ENCODE measurements at places on chromosomes 4 and X.

- no peak for DNase-seq
Observed at GRCh38 chrX:75303795-75304194, 29.9 kb downstream of the UPRT start.

DNA sequence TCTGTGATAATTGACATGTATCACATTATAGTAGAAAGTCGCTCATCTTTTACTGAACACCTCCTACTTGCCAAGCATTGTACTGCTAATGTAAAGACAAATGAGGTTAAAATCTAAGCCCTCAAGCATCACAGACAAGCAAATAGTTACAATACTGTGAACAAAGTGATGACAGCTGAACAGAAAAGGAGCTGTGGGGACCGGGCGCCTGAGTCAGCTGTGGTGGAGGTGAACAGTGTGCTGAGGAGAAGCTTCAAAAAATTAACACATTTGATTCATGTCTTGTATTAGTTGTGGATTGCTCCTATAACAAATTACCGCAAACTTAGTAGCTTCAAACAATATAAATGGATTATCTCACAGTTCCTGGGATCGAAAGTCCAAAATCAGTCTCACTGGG, 124.3 kb downstream of the MAPK10 start:
- no peak for DNase-seq

DNA sequence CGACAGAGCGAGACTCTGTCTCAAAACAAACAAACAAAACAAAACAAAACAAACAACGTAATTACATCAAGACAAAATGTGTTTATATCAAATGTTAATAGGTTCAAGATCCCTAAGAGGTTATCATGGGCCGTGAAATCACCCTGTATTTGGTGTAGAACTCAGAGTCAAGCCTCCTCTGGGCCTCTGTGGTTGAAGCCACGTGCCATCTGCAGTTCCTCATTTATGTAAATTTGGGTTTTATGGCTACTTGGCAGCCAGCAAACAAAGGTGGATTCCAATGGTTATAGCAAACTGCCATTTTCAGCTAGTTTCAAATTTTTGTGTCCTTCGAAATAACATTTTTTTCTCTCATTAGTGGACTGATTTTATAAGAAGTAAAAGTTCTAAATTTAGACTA, 16.4 kb downstream of the NSDHL start:
- peak; percentile 63 for DNase-seq

DNA sequence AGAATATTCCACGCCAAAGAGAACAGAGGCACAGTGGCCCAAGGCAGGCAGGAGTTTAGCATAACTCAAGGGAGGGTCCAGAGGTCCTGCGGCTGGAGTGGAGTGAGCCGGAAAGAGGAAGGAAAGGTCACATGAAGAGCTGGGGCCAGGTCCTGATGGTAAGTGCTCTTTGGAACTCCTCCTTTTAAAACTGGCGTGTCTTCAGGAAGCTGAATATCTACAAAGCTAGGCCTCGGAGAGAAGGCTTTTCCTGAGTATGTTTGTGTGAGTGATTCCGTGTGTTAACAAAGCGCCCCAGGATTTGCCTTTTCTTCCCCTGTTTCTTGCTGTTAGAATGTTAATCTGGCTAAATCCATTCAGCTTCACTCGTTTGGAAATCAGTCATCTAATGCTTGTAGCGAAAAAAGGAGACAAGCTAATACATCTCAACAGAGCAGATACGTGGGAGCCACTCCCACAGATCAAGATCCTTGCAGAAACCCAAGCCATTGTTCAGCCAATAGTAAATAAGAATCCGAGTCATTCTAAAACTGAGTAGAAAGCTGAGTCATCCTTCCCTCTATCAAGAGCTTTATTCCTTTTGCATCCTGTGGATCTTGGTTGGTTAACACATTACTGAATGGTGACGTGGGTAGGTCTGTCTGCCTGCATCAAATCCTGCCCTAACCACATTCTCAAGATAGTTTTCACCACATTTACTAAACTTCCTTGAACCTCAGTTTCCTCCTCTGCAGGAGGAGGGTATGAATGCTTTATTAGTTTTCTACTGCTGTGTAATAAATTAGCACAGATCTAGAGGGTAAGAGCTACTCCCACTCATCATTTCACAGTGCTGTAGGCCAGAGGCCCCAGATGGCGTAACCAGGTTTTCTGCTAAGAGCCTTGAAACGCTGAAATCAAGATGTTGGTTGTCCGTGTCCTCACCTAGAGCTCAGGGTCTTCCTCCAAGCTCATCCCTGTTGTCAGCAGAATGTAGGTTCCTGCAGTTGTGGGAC, 43.2 kb upstream of the RBM47 start:
- DNase-seq, result no peak

GRCh38 chrX:100615005-100615404, 21.6 kb downstream of the TSPAN6 start:
- no peak for DNase-seq

- no peak for DNase-seq
Observed at GRCh38 chr4:176902710-176903323, 110.1 kb upstream of the VEGFC start.

DNA sequence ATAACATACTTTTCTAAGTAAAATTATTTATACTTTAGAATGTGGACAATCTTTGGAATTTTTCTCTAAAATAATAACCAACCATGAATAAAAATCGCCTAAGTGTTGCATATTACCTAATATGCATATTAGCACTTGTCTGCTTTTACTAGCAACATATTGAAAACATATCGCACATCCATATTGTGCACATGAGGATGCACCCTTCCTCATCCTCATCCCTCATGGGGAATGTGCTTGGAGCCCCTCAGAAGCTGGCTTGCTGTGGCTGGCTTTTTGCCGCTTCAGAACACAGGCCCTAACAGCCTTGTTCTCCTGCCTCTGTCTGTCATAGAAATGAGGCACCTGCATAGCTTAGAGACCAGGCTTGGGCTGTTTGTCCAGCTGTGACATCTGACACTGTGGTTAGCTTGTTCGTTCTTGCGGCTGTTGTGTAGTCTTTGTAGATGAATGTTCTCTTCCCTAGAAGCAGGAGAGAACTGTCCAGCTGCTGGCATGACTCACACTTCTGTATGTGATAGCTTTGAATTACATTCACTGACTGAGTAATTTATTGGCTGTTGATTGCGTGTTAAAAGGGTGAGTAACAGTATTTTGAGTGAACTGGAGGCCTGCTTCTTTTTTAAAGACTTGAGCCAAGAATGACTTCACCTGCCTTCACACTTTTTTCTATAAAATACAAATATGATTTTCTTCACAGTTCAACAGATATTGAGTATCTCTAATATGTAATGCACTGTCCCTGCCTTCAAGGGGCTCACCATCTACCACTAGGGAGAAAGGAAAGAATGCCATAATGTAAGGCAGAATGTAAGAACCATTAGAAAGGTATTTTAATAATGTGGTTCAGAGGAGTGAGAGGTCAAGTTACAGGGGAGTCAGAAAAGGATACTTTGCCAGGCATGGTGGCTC, 81.9 kb downstream of the HMGB2 start:
- DNase-seq, result peak; percentile 48

- DNase-seq, result no peak
Observed at GRCh38 chr4:7307394-7308099, 115.2 kb downstream of the SORCS2 start.

DNA sequence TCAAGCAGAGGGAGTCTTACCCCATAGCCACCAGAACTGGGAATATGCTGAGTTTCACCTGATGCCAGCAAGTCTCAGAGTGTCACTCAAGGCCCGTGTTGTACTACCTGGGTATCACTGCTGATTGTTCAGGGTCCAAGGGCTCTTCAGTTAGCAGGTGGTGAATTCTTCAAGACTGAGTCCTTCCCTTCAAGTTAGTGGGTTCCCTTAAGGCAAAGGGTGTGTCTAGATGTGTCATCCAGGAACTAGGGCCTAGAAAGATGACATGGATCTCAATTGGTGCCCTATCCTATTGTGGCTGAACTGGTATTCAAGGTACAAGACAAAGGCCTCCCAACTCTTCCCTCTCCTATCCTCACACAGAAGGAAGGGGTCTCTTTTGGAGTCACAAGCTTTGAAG, 159.9 kb upstream of the DIPK2B start:
- no peak for DNase-seq

DNA sequence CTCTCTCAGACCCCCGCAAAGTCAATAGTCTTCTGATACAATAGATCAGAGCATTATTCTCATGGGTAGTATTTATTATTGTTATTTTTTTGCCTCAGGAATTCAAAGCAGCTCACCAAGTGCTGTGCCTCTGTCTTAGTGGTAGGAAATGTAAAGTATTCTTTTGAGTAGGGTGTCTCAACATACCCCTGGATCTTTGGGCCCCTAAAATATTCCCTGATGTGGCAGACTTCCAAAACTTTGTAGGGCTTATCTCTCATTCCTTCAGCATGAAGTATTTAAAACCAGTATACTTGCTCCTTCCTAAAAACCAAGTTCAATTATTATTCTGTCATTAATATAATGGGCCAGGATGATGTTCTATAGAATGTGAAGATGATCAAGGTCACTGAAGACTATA, 115.3 kb upstream of the ZNF827 start:
- no peak for DNase-seq

DNA sequence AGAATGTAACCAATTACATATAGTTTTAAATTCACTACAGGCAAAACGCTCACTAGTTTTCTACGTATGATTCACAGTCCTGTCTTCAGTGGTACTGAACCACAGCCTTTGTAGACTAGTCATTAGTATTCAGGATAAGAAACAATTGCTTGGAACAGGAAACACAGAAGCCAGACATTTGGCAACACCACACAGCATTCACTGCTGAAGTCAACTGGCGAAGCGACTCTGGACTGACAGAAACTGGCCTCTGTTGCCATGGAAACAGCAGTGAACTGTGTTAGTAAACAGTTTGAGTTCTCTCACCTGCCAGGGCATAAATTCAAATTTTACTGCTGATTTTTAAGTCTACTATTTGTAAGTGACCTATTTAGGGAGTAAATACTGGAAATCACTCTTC, 57.6 kb downstream of the MAPK10 start:
- DNase-seq, result no peak

GRCh38 chr4:73912191-73912590, 43.0 kb downstream of the CXCL1 start:
- no peak for DNase-seq

GRCh38 chr4:151703401-151703800, 57.4 kb downstream of the GATB start:
- no peak for DNase-seq

DNA sequence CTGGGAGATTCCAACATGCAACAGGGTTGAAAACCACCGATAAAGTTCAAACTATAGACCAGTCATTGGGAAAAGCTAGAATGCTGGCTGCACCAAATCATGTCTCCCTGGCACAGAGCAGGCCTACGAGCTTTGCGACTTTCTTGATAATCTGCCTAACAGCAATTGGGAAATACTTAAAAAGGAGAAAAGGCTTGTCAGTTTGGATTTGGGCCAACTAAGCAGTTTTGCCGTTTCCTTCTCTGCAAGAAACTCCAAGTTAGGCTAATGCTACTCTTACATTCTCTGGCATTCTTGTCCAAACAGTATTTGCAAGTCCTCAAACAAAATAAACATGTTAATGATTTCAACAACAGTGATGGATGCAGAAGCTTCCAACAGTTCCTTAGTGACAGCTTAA, 87.9 kb downstream of the PDK3 start:
- DNase-seq, result no peak

- DNase-seq, result no peak
Observed at GRCh38 chr4:145960012-145960411, 21.4 kb upstream of the ZNF827 start.

DNA sequence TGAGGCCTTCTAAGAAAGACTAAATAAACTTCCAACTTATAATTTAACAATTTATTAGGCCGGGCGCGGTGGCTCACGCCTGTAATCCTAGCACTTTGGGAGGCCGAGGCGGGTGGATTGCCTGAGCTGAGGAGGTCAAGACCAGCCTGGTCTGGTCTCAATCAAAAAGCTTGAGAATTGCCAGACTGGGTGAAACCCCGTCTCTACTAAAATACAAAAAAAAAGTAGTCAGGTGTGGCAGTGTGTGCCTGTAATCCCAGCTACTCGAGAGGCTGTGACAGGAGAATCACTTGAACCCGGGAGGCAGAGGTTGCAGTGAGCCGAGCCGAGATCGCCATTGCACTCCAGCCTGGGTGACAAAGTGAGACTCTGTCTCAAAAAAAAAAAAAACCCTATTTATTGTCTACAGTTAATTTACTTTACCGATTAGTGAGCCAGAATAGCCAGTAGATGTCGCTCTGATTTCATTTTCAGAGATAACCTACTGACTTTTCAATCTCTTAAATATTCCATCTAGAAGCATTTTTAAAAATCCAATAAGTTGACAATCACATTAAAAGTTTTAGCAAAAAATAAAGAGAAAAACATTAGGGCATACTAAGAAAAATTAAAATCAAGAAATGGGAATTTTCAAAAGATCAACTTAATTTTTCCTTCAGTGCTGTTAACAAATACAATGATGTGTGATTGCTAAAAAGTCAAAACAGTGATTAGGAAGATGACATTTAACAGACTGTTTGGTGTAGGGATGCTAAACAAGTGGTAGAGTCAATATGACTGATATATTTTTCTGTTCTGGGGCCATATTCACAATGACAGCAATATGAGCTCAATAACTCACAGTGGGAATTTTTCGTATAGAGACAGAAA, 4.3 kb upstream of the SHROOM3 start:
- DNase-seq, result no peak

- no peak for DNase-seq
Observed at GRCh38 chr4:172486531-172486930, 673.3 kb downstream of the GALNTL6 start.

DNA sequence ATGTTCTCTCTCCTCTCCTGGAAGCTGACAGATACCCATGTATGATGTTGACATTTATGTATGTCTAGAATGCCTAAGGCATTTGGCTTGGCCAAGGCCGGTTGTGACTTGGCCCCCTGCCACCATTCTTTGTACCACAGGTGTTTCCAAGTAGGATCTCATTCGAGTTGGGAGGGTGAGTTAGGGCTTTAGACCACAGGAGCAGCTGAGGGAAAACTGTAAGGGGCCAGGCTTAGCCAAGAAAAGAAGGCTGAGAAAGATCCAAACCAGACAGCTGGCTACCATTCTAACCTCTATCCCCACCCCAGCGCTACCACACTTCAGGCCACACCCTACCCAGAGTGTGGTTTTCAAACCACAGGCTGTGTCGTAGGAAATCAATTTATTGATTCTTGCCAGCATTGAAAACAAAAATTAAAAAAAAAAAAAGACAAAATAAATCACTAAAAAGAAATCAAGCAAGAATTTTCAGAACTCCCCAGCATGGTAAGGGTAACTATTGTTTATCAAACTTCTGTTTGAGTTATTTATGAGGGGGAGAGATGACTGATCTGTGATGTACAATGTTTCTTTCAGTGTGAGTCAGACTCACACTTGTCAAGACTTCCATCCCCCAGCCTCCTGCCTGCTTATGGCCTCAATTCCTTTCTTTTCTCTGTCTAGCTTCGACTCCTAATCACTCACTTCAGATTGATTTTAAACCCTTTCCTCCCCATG, 9.9 kb downstream of the TMSB4X start:
- no peak for DNase-seq

DNA sequence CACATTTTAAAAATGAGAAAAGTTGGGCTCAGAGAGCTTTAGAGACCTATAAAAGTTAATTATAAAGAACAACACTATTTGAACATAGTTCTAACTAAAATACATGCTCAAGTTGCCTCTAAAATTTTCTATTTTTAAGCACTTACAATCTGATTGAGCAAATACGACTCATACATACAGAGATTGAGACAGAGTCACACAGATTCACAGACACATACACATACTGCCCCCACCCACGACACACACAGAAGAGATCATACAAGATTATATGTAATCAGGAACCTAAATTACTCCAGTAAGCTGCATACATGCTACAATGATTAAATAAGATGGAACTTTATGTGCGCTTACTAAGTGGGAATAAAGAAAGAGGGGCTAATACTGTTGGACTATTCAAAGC, 2.7 kb upstream of the ASB5 start:
- no peak for DNase-seq

Data from lower leg skin (tissue), 4 donors.